ENCODE measurements at places on chromosomes 3 and 15. TPM values are rescaled to one million over a fixed set of nuclear protein-coding genes. Genes with fewer than 3 reads are reported as not detected.

TMOD2 gene
- 4.4 TPM for total RNA-seq

LRRC2 gene
- 1.1 TPM for total RNA-seq

PLSCR5 gene
- not detected for total RNA-seq

MUC13 gene
- total RNA-seq: not detected

PRR20G gene
- not detected for total RNA-seq

DNA sequence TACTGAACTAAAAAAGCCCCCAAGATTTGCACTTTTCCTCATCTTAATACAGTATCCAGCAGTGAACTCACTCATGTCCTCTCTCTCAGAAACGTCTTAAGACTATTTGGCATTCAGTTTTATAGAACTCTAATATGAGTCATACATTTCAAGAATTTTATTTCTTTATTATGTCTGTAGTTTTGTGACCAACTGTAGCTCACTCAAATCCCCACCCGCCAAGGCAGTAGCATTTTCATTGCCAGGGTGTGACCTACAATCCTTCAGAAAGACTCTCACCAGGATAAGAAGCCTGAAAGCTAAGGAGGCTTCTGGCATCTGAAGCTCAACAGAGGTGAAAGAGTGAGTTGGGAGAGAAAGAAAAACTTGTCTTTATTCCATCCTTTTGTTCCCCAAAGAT lies 537.1 kb downstream of the RSL24D1 start:
- DNase-seq: no peak

- no peak for DNase-seq
Observed at GRCh38 chr15:71414853-71415252, 299.6 kb downstream of the THSD4 start.

- DNase-seq: no peak
Observed at GRCh38 chr3:130939753-130940152, 45.9 kb downstream of the ATP2C1 start.

DNA sequence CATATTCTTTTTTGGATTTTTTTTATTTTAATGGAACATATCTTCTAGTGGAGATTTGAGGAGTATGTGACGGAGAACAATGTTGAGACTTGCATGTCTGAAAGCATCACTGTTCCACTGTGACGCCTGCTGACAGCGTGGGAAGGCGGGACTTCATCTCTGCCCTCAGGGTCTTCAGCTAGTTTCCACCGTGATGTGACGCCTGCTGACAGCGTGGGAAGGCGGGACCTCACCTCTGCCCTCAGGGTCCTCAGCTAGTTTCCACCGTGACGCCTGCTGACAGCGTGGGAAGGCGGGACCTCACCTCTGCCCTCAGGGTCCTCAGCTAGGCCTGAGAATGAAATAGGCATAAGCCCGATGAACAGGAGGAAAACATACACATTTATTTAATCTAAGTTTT lies 70.7 kb downstream of the LMLN start:
- no peak for DNase-seq

- no peak for DNase-seq
Observed at GRCh38 chr3:45035441-45036301, 9.6 kb downstream of the CLEC3B start.

GRCh38 chr3:71784201-71784913 lies 591 bp downstream of the PROK2 start:
- DNase-seq: no peak

- no peak for DNase-seq
Observed at GRCh38 chr3:135040321-135041240, 245.5 kb downstream of the EPHB1 start.

GRCh38 chr3:141425523-141426233 lies 57.4 kb downstream of the ZBTB38 start:
- DNase-seq: peak; percentile 86

GRCh38 chr3:1263121-1263520 lies 170.3 kb downstream of the CNTN6 start:
- DNase-seq: no peak
